ENCODE measurements at places on chromosomes 3 and 15. TPM values are rescaled to one million over a fixed set of nuclear protein-coding genes. Genes with fewer than 3 reads are reported as not detected.

P2RY14 gene
- total RNA-seq, result 7.0 TPM

CYFIP1 gene
- 13.1 TPM for total RNA-seq

ZNF445 gene
- total RNA-seq, result 29.7 TPM

CLDN16 gene
- not detected for total RNA-seq

GRK7 gene
- total RNA-seq, result not detected

RAP2B gene
- 16.9 TPM for total RNA-seq

NTRK3 gene
- not detected for total RNA-seq

AGBL1 gene
- not detected for total RNA-seq

PRSS50 gene
- 0.10 TPM for total RNA-seq

IRAK2 gene
- 23.2 TPM for total RNA-seq

SPINK8 gene
- not detected for total RNA-seq

FILIP1L gene
- 0.24 TPM for total RNA-seq
